LNCaP clone FGC (cell line): ENCODE measurements at places on chromosomes 7 and 10.

DNA sequence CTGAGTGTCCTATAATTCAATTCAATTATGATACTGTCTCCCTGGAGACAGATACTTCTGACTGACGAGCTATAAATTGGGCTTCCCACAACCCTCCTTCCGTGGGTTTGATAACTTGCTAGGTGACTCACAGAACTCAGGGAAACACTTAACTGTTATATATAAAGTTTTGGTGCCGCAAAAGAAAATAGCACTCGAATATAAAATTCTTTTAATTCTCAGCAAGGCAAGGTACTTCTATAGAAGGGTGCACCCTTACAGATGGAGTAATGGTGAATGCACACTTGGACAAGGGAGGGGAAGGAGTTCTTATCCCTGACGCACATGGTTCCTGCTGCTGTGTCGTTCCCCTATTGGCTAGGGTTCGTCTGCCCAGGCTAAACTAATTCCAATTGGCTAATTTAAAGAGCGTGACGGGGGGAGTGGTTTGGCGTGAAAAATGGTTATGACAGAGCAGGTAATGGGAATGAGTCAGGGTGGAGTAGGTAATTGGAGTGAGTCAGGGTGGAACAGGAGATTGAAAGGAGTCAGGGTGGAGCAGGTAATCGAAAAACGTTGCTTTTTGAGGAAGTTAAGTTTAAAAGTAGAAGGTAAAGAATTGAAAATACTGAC lies 20.8 kb upstream of the GHITM start:
- no peak for DNase-seq

- DNase-seq = no peak
Observed at GRCh38 chr7:139708541-139708940, 69.3 kb downstream of the HIPK2 start.

DNA sequence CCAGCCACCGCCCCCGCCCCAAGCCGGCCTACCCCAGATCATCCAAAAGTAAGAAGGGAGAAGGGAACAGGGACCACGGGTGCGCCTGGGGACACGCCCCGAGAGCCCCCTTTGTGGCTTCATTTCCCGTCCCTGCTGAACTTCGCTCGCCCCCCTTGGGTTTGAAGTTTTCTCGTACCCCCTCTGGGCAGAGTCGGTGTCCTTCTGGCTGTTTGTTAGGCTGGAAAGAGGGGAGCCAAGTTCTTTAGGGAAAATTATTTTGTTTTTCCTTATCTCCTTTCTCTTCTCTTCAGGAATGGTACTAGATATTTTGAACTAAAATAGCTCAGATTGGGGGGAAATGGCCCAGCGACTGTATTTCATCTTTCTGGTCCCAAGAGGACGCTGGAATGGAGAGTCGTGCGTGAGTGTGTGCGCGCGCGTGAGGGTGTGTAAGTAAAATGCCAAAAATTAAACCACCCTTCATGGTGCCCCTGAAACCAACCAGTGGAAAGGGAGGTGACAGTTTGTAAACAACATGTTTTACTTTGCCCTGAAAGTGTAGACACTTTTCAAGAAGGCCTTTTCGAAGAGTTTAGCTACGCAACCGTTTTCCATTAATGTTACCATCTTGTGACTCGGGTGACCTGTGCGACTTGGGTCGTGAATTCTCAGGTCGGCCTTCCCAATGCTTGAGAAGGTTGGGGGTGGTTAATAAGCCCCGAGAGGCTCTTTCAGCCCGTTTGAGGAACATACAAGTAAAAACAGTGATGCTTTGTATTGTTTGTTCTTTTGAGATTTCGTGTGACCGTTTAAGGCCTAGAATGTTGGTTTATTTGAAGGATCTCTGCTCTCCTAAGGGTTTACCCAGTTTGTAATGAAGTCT lies 694 bp downstream of the RBM20 start:
- DNase-seq = no peak

DNA sequence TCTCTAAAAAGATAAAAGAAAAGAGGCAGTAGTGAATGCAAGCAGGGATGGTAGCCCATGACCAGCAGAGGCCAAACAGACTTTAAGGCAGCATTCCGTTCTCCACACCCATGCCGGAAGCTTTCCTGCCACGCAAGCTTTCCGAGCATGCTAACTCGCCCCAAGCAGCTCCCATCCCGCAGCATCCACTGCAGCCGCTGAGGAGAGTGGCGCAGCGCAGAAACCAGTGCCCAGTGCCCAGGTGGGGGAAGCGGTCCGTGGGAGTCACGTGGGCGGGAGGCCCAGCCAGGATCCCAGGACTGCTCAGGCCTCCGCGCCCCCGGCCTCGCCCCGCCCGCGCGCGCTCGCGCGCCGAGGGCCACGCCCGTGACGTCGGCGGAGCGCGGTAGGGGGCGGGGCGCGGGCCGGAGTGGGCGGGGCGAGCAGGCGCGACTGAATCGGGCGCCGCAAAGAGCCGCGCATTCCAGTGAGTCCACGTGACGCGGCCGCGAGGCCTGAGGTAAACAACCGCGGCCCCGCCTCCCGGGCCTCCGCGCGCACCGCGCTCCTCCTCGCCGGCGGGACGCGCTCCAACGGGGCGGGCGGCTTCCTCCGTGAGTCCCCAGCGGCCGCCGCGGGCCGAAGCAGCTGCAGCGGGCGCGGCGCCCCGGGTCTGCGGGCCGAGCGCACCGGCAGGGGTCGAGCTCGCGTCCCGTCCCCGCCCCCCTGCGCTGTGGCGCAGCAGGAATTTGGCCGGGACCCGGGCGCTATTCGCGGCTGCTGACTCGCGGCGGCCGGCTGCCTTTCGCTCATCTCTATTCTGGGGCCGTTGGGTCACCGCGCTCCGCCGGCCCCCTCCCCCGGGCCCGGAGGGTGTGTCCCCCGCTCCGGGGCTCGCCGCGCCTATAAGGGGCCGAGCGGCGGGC lies at the start of gene OTUD1:
Gene OTUD1 (plus strand): TSS at position 529 of the 905 bp plus-strand sequence. CDS start 383 bp downstream, outside the sequence.
- DNase-seq = peak; percentile 74

GRCh38 chr7:122136639-122137245 lies 7.3 kb downstream of the AASS start:
- no peak for DNase-seq
